GM12864 (cell line): ENCODE measurements at places on chromosomes 2 and 18.

- no peak for DNase-seq
Measured at GRCh38 chr2:94875064-94875819, 4.0 kb downstream of the TEKT4 start.

- no peak for DNase-seq
Measured at GRCh38 chr2:201237486-201238123, 22.7 kb upstream of the CASP8 start.

DNA sequence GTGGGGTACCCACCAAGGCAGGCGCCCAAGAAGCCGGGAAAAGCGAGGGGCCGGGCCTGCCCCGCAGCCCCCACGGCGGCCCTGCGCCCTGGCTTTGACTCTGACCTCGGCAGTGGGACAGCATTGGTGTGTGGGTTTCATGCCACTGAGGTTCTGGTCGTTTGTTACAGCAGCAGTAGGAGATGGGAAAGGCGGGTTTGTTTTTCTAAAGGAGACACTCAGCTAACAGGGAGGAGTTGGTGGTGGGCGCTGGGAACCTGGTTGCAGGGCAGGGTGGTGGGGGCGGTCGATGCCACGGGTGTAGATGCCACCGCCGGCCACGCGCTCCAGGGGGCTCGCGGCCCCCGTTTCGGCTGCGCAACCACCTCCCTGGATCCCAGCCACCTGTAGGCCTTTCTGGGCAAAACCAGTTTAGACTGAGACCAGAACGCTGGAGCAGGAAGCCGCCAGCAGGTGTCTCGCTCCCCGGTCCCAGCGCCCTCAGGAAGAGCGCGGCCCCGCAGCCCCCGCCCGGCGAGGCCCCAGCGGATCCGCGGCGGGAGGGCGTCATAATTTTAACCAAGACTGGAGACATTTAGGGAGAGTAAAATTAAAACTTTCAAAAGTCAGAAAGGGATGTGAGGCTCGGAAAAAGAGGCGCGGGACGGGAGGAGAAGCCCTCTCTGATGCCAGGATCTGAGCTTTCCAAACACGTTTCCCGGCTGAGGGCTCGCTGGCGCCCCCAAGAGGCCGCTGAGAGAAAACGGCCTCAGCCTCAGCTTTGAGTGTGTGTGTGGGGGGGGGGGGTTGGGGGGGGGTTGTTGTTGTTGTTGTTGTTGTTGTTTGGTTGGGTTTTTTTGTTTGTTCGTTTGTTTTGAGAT, 17.4 kb downstream of the CIDEA start:
- peak; percentile 8 for DNase-seq

- DNase-seq, result peak; percentile 78
Measured at GRCh38 chr2:230582851-230583283, 129.8 kb upstream of the CAB39 start.

DNA sequence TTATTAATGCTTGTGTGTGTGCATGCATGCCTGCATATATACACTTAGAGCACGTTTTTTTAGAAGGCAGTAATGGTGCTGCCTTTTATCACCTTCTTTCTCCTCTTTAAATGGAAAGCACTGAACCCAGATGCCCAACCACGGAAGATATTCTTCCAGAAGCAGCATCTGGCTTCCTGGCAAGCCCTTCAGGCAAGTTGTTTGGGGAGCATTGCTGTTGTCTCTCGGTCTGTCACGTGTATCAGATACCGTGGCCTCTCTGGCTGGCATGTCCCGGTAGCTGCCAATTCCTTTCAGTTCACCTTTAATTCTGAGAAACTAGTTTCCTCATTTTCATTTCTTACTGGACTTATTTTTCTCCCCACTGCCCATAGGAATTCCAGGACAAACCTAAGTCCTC, 587.8 kb downstream of the ARHGAP15 start:
- DNase-seq, result no peak

DNA sequence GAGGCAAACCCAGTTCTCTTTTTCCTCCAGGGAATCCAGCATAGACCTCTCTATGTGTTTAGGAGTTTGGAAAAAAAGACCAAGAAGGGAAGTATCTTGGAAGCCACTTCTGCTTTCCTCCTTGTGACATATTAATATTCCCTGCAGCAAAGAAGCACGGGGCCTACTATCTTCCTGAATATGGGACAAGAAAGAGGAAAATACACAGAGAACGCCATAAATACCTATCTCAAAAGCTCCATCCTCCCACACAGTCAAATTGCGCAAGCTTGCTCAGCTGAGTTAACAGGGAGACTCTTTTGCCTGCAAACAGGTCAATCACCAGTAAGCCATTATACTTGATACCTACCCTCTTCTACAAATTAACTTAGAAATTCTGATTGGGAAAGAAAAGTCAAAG, 16.7 kb upstream of the RAPH1 start:
- no peak for DNase-seq

- no peak for DNase-seq
Measured at GRCh38 chr2:30105556-30105955, 41.3 kb upstream of the YPEL5 start.

DNA sequence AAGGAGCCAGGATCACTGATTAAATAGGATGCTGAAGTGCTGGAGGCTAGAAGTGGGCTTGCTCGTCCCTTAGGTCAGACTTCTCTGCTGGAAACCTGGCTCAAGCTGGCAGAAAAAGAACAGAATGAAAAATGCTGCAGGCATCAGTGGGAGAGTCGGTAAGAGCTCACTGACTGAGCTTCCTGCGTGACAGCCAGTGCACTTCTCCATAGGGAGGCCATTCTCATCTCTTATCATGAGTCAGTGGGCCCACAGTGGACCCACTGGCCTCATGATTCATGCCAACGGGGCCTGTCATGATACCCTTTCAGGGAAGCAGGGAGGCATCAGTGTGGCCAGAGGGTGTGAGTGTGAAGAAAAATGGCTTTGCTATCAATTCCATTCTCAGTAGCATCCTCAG, 498.2 kb downstream of the PTPRM start:
- no peak for DNase-seq

- DNase-seq, result peak; percentile 21
Measured at GRCh38 chr2:102103992-102104871, 38.3 kb upstream of the IL1R1 start.

- DNase-seq, result no peak
Measured at GRCh38 chr18:24219561-24220317, 80.9 kb downstream of the CABYR start.

DNA sequence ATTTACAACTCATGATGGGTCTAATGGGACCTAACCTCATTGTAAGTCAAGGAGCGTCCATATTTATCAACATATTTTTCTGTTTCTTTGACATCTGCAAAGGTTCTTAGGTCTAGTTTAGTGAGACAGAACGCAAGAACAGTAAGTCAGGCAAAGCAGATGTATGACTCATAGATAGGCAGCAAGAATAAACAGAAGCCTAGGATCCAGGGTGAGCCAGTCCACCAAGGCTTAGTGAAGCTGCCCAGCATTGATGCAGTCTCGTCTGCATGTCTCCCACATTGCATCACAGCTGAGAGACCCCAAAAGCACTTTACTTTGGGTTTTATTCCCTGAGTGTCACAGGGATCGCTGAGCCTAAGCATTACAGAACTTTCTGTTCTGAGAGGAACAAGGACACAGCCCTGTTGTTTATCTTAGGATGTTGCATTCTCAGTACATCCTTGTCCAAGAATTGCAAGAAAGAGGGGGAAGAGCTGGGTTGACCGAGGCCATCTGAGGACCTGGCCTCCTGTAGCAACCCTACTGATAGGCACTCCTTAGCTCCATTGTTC, 29.6 kb upstream of the TMEM177 start:
- no peak for DNase-seq

- DNase-seq, result no peak
Measured at GRCh38 chr2:200077838-200078237, 122.5 kb downstream of the MAIP1 start.

GRCh38 chr2:125455110-125455509, 1200.8 kb upstream of the GYPC start:
- DNase-seq, result no peak

- no peak for DNase-seq
Measured at GRCh38 chr2:217943446-217944321, 59.1 kb downstream of the TNS1 start.

GRCh38 chr18:32930695-32931301, 158.0 kb upstream of the KLHL14 start:
- DNase-seq, result peak; percentile 5

DNA sequence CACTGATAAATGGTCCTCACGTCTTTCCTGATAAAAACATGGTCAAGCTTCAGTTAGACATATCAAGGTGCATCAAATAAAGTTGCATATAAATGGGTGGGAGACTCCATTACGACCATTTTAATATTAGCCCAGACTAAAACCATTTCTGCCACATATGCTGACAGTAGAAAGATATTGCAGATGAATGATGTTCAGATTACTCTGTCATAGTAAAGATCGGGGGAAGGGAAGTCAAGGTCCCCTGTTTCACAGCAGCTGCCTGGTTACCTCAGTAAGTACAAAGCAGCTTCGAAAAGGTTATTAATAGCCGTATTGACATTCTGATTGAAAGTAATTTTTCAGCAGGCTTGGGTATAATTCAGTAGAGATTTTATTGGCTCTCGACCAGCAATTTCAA, 927.7 kb upstream of the CDH2 start:
- no peak for DNase-seq

GRCh38 chr18:79600141-79600540, 79.5 kb upstream of the CTDP1 start:
- DNase-seq, result no peak

DNA sequence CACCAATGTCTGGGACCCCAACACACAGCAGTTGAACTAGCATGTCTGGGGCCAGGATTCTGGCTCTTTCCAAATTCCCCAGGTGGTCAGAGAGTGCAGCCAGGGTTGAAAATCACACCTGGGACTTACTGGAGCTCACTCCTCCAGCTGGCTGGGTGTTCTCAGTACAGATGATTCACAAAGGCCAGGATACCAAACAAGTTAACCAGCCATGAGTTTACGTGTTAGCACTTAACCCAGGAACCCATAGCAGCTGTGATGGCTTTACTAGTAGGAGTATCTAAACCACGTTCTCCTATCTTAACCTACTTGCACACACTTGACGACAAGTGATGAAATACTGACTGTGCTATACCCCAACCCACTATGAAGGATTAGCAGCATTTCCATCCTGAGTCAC, 222.8 kb downstream of the FBXO15 start:
- no peak for DNase-seq

- DNase-seq, result no peak
Measured at GRCh38 chr2:14256890-14257289, 375.6 kb upstream of the LRATD1 start.

DNA sequence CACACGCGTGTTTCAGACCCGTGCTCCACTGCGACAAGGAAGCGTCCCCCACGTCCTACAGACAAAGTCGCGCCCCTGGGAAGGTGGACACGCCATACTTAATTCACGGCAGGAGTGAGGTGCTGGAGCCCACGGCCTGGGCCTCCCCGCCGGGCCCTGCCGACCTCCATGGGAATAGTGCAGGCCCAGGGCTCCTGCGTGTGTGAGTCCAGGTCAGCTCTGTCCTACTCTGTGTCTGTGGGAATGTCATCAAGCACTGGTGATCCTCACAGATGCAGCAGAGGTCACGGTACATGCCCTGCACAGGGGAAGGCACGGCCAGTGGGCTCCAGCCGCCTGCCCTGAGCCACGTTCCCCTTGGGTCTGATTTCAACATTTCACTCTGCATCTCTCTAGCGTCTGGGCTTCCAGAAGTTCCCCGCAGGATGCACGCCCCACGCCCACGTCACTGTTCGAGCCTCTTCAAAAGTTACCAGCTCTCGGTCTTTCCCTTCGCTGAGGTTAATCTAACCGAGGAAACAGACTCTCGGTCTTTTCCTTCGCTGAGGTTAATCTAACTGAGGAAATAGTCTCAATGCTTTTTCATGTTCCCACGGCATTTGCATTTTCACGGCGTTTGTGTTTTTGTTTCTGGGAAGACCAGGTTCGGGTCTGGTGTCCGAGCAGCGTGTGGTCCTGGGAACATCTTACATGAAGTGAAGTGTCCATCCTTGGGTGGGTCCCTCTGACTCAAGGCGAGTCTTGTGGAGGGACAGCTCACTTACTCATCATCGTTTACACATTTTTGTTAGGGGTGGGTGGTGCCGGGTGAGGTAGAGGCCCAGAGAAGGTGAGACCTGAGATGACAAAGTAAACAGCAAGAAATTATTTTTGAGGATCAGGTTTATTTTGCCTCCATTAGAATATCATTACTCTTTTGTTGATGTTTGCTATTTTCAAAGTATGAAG, 157.3 kb upstream of the ALKAL2 start:
- no peak for DNase-seq

DNA sequence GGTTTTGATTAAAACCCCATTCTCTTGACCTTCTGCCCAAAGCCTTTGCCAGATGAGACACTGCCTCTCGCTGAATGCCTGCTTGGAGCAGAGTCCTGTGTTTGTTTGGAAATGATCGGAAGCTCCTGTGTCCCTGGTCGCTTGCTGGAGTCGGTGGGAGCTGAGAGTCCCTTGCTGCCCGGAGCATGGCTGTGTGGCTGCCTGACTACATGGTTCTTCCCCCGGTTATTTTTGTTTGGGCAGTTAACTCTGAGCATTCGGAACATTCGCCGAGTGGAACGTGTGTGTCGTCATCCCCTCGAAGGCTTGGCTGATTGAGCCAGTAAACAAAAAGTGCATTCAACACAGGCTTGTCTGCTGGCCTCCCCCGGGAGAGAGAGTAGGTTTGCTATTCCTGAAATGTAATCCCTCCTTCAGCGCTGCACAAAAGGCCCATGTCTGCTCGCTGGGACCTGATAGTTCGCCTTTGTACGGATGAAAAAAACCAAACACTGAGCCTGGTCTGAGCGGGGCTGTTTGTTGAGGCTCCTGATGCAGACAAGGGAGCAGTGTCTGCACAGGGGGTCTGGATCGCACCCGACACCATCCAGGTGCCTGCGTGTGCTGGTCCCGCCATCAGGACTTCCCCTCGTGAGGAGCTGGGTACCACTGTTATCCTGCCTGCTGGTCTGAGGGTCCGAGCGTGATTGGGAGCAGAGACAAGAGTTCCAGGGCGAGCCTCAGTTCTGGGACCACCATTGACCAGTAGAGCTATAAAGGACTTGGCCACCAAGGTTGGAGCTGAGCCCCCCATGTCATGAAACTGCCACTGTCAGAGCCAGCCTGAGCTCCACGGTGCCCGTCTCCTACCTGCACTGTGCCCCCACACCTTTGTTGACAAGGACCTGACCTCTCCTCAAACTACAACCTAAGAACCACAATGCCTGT, 83.8 kb downstream of the AGAP1 start:
- DNase-seq, result no peak

DNA sequence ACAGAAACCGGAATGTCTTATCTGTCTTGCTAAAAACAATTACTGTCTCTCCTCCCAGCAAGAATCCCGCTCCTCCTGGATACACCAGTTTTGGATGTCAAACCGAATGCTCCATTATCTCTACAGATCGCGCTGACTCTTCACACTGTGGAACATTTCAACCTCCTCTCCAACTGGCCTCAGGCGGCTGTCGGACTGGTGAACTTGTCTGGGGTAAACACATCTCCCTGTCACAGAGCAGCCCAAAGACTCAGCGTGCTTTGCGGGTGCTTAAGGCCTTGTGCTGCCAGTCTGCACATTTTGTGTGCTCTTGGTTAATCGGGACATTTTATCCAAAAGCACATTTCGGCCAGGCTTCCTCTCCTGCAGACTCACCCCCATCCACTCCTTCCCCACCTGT, 173.1 kb downstream of the ICOS start:
- no peak for DNase-seq
